ENCODE measurements at places on chromosomes 2 and 18. TPM values are rescaled to one million over a fixed set of nuclear protein-coding genes. Genes with fewer than 3 reads are reported as not detected.

CDH2 gene
- total RNA-seq, result not detected

ACOXL gene
- 0.23 TPM for total RNA-seq

PRSS56 gene
- not detected for total RNA-seq

IL1F10 gene
- total RNA-seq, result not detected

PPP1R7 gene
- total RNA-seq, result 129 TPM

RBBP8 gene
- total RNA-seq, result 101 TPM
